T-helper 2 cell treated with Interferon-gamma antibody and Interleukin-4, amounts not matched to agents 5 μg/mL and 100 μg/mL, for 36 hours (primary cell): ENCODE measurements at places on chromosomes 5 and 9.

DNA sequence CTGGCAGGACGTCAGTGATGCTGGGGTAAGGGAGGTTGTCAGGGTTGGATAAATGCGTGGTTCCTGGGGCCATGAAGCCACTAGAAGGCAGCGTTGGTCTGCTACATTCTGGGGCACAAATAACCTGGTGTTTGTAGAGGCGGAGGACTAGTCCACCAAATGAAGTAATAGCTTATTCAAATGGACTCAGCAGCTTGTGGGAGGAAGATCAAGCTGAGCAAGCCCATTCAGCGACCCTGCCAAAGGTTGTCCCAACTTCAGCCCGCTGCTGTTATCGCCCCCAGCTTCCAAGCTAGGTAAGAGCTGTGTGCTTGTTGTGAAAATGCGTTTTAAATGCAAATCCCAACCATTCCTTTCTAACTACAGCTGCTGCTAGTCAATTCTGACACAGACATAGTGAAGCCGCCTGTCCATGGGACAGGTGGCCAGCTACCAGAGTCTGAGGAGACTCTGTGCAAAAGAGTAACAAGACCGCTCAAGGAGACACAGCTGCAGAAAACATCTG lies 7.6 kb upstream of the FAM240B start:
- DNase-seq = no peak

GRCh38 chr5:178207183-178207916 lies 3.0 kb downstream of the HNRNPAB start:
- DNase-seq = no peak

- DNase-seq = no peak
Observed at GRCh38 chr5:43363445-43364152, 48.6 kb downstream of the CCL28 start.

GRCh38 chr9:129549139-129549538 lies 71.8 kb downstream of the C9orf50 start:
- DNase-seq = no peak

- no peak for DNase-seq
Observed at GRCh38 chr9:130204959-130205358, 32.8 kb downstream of the NCS1 start.

GRCh38 chr5:59542851-59543820 lies 350.4 kb downstream of the PDE4D start:
- DNase-seq = no peak

DNA sequence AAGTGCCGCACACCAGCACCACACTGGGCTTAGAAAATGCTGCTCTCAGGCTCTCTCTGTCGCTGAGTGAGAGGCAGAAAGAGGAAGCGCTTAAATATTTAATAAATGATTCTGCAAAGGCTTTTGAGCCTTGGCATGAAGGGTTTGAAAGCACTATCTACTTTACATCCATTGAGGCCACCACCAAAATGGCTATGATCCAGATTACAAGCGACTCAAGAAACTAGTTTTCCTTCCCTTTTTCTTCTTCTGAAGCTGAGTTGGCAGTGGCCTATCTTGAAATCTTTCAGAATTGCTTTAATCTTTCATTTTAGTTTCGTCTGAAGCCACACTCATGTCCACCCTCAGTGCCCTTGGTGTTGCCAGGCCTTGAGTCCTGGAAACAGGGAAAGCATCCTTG lies 59.5 kb downstream of the EBF1 start:
- no peak for DNase-seq

DNA sequence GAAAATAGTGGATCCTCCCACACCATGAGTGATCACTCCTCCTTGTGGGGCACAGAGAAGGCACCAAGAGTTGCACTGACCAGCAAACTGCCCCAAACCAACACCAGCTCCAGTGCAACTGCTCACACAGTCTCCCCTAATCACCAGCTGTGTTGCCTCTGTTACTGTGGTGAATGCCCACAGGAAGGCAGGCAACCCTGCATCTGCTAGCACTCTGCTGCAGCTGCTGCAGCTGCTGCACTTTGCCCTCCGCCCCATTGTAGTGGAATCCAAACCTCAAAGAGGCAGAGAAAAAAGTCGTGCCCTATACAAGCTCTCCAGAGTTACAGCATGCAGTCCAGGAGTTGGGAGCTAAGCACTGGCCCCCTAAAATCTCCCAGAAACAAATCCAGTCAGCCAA lies 339.6 kb downstream of the TRIM36 start:
- no peak for DNase-seq

DNA sequence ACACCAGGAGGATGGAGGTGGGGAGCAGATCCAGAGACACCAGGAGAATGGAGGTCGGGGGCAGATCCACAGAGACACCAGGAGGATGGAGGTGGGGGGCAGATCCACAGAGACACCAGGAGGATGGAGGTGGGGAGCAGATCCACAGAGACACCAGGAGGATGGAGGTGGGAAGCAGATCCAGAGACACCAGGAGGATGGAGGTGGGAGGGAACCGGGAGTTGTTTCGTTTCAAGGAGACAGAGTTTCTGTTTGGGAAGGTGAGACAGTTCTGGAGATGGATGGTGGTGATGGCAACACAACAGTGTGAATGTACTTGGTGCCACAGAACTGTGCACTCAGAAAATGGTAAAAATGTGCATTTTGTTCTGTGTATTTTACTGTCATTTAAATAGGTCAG lies 9.0 kb upstream of the INPP5E start:
- no peak for DNase-seq

DNA sequence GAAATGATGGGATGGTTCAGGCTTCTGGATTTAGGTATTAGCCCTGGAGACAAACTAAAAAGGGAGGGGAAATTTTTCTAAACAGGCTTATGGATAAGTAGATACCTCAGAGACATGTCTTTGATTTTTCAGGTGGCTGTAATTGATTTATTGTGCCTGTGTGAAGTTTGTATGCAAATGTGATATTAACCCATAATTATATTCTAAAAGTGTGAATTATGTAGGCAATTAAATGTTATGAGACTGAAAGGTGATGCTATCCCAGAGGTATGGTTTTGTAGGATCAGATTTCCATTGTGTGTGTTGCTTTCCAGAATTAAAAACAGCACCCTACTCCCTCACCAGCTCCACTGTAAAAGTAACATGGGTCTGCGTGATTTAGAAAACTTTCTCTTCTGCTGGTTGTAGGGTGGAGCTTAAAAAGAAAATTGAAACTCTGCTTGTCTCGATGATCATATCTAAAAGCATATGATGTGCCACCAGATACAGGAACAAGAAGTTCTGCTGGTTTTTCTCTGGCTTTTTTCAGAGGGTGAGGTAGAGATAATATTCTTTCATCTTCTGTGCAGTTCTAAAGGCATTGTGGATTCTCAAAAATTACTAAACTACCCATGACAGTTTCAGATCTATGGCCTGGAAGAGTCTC lies 71.8 kb upstream of the TAF11L2 start:
- DNase-seq = no peak

DNA sequence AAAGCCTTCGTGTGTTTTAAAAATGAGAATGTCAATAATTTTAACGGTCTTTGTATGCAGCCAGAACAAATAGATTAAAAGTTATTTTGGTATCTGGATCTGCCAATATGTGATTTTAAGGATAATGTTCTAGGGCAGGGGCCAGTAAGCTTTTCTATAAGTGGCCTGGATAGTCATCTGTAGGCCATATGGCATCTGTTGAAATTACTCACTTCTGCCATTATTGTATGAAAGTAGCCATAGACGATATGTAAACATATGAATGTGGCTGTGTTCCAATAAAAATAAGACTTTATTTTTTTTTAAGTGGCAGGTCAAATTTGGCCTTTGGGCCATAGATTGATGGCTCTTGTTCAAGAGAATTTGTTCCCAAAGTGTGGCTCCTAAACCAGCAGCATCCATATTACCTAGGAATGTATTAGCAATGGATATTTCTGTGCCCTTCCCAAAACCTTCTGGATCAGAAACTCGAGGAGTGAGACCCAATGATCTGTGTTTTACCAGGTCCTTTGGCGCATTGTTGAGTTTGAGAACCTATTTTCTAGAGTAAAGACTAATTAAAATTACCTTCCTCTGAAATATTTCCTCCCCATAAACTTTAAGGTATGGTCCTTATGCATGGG lies 55.9 kb downstream of the C6 start:
- DNase-seq = no peak

DNA sequence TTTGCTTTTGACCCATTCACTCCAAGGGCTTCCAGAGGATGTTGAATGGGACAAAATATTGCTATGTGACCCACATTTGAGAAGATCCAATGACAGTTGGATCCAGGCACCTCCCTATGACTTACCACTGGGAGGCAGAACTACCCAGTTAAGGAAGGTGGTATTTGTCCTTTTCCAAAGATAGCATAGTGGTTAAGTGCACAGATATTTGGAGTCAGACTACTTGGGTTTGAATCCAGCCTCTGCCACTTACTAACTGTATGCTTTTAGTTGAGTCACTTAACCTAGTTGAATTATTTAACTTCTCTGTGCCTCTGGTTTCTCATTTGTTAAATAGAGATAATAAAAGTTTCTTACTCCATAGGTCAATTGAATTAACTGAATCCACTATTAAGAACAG lies 74.5 kb upstream of the PALM2AKAP2 start:
- no peak for DNase-seq

GRCh38 chr5:14062178-14062577 lies 81.0 kb upstream of the TRIO start:
- no peak for DNase-seq

DNA sequence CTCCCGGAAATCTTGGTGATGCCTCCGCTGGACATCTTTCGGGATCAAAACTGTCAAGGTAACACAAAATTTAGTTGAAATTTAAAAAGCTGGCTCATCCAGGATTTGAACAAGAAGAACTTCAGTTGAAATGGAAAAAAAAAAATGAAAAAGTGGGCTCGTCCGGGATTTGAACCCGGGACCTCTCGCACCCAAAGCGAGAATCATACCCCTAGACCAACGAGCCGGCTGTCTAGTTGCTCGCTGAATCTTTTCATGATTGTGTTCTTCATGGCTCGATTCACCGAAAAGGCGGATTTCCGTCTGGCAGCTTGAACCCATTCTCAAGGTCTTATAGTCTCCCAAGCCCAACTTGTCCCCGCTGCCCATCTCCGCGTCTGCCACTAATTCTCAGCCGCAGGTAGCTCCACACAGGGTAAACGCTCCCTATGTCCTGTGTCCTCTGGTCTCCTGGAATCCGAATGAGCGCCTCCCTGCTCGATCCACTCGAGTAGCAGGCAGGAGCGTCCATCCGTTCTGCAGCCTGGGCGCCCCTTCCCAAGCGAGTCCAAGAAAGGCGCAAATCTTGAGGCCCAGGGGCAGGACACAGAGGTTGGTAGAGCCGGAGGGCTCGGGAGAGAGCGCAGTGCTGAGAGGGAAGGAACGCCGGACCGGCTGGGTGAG lies 16.2 kb downstream of the TRIM7 start:
- DNase-seq = peak; percentile 77

DNA sequence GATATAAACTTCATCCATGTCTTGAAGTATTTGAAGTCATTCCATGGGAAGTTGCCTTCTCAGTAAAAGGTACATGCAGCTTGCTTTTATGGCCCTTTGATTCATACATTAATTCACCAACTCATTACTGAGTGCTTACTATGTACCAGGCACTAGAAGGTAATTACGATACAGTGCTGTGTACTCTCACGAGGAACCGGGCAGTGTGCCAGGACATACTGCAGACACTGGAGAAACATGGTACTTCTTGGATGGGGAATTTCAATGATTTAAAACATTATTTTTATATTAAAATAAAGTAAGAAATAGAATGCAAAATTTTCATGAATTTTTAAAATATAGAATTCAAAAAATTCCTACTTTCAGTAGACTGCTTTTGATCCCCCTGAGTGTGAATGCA lies 71.4 kb upstream of the WDR41 start:
- no peak for DNase-seq

- no peak for DNase-seq
Observed at GRCh38 chr9:135095470-135096407, 8.3 kb downstream of the OLFM1 start.

GRCh38 chr5:75286211-75286773 lies 49.6 kb upstream of the ANKRD31 start:
- no peak for DNase-seq

- no peak for DNase-seq
Observed at GRCh38 chr5:109987355-109987754, 297.6 kb downstream of the MAN2A1 start.

- no peak for DNase-seq
Observed at GRCh38 chr9:70571258-70571657, 156.8 kb upstream of the KLF9 start.

- DNase-seq = no peak
Observed at GRCh38 chr5:40734986-40735385, 20.8 kb downstream of the TTC33 start.
